GM13977 (cell line): ENCODE measurements at places on chromosomes 12 and 14.

DNA sequence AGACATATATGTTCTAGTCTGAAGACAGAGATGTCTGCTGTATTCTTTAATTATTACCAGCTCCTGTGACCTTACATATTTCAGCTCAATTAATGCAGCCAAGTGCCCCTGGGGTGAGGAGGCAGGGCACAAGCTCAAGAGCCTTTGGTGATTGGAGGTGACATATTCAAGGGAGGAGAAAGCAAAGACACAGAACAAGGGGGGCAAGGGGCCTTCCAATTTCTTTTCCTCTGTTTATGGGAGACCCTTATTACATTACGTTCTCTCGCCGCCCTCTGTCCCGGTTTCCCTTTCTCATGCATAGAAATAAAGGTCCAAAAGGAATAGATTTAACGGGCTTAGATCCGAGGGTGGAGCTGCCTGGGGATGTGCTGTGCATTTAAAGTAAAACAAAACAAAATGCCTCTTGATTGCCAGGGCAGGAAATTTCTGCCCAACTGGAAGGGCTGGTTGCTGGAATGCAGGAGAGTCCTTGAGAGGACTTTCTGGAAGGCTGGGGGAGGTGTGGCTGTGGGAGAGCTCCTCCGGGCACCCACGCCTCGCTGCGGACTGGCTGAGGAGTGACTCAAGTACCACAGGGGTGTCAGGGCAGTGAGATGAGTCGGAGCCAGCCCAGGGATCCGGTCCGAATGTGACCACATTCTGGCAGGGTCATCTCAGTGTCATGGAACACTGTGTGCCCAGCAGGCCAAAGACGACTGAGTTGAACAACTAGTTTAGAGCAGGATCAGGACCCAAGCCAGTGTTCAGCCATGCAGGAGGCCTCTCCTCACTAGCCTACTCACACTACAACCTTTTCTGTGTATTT, 32.1 kb upstream of the GSG1 start:
- DNase-seq: no peak

- no peak for DNase-seq
These were observed 55.4 kb downstream of the FBXO33 start for GRCh38 chr14:39376667-39377403.

DNA sequence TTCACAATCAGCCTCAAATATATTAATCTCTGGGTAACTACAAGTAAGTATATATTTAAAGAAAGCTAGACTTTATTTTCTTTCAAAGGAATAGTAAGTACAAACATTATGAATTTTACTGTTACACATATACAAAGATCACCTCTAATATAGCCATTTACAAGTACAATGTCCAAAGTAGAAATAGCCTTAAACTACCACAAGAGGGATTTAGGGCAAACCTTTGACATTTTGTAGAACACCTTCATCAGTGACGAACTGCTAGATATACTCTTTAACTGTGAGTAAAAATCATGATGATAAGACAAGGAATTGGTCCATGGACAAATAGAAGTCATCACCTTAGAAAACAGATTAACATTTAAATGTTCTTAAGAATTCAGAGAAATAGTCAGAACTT, 69.8 kb downstream of the CNTN1 start:
- DNase-seq: peak; percentile 3

- no peak for DNase-seq
These were observed 248.2 kb downstream of the SLC41A2 start for GRCh38 chr12:104709692-104710435.

DNA sequence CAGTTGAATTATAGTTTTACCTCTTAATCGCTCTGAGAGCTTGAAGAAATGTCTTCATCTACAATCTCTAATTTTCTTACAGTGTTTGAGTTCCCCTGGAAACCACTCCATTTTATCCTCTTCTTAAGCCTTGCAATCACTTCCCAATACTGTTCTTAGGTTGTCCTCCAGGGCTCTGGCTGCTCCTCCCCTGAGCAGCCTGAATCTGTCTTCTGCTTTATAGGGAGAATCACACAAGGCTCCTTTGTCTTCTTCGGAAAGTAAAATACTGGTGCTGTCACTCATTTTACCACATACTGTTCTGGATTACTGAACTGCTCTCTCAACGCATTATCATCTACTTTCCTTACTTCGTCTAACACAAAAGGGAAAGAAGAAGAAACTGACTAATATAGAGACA, 133.7 kb downstream of the MDGA2 start:
- no peak for DNase-seq

GRCh38 chr12:31589598-31589903, 1.4 kb downstream of the DENND5B start:
- peak; percentile 63 for DNase-seq

DNA sequence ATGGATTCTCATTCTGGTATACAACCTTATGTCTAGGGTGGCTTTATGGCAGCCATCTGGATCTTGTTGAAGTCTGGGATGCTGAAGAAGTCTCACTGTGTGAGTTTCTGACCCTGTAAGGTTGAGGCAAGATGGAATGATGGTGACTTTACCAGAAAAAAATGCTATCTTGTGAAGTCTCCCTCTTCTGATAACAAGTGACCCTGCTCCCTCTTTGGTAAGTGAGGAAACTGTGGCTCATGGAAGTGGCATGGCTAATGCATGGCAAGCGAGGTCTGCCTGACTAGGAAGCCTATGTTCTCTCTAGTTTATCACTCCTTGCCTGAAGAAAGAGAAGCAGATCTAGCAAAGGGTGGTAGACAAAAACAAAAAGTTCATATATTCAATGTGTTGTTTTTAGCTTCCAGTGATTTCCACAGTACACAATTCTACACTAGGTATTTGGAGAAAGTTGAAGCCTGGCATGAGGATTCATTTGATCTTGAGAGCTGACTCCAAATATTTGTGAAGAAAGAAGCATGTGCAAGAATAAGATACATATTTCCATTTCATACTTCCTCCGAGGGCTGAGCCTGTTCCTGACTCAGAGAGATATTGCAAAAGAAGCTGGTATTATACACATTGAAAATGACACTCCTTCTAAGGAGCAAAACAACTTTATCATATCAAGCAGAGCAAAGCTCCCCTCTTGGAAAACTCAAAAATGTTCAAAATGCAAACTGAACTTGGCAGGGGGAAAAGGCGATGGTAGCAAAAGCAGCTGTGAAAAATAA, 63.6 kb downstream of the HELB start:
- no peak for DNase-seq

- no peak for DNase-seq
These were observed 78.5 kb upstream of the FLRT2 start for GRCh38 chr14:85451421-85451820.

DNA sequence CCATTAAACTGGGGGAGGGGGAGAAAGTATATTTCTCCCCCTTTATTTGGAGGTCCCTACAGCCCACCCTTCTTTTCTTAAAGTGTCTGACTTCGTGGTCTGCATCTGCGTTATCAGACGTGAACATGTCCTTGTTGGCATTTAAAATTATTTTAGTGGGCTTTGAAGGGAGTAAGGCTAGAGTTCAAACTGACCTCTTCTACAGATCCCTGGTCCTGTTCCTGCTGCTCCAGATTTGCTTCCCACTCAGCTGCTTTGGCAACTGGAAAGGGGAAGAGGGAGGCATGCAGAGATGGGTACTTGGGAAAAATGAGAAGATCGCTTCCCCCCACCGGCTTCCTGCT, 611 bp upstream of the SIX6 start:
- no peak for DNase-seq

DNA sequence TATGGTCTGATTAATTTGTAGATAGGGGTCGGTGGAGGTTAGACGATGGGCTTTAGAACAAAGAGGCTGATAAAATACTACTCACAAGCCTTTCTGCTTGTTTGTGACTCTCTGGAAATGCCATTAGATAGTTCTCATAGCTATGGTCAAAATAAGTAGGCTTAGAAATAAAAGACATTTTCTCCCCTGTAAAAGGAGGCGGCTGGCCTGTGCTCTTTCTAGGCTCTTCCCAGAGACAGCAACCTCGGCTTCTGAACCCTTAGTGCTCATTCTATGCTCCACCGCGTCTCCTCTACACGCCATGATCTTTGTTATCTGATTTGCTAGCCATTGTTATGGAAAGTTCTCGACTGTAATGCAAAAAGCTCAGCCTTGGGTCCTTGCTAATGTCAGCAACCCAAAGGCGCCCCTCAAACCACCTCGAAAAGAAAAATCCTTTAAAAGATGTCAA, 64.5 kb downstream of the CRADD start:
- peak; percentile 45 for DNase-seq

DNA sequence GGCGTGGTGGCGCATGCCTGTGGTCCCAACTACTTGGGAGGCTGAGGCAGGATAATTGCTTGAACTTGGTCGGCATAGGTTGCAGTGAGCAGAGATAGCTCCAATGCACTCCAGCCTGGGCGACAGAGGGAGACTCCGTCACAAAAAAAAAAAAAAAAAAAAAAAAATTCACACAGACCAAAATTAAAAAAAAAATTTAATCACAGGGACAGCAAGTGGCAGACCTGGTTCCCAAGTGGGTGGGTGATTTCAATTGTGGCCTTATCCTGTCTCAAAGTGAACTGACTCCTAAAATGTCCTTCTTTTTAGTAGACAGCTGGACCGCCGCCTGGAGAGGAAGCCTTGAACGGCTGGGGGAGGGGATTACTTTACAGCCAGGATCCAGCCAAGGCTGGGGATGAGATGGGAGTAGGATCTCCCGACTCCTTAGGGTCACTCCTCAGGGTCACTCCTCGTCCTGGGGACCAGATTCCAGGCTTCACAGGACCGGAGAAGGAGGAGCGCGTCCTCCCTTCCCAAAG, 1.5 kb upstream of the KCNH3 start:
- DNase-seq: peak; percentile 19

- no peak for DNase-seq
These were observed 66.4 kb downstream of the WNK1 start for GRCh38 chr12:818733-819132.

DNA sequence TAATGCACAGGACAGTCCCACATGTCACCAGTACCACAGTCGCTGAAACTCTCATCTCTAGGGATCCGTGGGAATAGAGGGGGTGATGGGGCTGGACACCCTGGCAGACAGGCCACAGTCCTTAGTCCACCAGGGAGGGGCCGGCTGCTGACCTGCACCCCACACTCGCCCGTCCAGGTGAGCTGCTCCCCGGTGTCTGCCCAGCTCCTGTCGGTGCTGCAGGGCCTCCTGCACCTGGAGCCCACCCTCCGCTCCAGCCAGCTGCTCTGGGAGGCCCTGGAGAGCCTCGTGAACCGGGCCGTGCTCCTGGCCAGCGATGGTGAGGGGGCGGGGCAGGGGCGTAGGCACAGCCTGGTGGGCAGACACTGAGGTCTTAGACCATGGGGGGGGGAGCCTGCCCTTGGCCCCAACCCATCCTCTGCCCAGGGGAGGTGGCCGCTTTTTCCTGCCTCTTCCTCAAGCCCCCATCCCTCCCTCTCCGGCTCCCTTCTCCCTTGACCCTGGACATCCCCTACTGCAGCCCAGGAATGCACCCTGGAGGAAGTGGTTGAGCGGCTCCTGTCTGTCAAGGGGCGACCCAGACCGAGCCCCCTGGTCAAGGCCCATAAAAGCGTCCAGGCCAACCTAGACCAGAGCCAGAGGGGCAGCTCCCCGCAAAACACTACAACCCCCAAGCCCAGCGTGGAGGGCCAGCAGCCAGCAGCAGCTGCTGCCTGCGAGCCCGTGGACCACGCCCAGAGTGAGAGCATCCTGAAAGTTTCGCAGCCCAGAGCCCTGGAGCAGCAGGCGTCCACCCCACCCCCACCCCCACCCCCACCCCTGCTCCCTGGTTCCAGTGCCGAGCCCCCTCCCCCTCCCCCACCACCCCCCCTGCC, 17.1 kb upstream of the ADSS1 start:
- DNase-seq: no peak

DNA sequence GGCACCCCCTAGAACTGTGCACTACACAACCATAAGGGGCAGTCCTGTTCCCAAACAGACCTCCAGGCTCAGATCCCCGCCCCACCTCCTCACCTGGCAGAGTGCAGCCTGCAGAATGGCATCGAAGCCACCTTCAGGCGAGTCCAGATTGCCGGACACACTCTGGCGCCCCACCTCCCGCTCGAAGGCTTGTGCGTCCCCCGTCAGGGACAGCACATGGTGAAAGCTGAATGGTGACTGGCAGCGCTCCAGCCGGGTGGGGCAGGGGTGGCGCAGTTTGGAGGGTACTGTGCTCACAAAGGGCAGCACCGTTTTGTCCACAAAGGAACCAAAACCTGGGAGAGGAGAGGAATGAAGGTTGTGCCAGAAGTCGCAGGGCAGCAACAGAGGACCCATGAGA, 10.6 kb downstream of the ITGB7 start:
- DNase-seq: no peak

DNA sequence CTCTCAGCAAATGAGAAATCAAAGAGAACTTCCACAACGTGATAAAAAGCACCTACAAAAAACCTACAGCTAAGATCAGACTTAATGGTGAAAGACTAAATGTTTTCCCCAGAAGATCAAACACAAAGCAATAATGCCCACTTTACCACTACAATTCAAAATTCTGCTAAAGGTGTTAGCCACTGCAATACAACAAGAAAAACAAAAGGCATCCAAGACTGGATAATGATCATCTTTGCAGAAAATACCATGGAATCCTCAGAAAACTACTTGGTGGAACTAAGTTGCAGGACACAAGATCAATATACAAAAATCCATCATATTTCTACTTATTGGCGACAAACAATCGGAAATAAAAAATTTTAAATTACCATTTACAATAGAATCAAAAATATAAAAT, 6.5 kb downstream of the DDX24 start:
- no peak for DNase-seq

- no peak for DNase-seq
These were observed 222.8 kb downstream of the SOX5 start for GRCh38 chr12:23726646-23727045.

DNA sequence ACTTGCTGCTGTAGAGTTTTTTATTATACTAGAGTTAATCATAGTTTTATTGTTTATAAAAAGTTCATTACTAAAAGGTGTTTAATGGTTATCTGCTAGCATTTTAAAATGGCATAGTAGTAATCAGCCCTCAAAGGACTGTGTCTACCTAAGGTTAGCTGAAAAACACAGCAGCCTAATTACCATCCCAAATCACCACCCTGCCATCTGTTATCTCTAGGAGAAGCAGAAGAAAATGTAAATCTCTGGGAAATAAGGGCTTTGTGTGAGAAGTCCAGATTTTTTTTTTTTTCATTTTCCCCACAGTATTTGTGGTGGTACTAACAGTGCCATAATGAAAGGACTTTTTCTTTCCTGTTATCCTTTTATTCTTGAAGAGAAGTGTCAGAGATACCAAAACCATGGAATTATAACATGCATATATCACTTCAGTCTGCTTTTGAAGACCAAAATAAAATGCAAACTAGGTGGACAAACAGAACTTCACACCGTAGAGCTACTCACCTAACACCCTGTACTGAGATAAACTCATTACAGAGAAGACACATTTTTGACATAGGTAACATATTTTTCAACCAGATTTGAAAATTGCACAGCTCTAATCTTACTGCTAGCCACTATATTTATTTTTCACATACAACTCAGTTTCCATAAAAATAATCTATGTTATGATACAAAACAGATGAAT, 876.2 kb downstream of the C12orf50 start:
- no peak for DNase-seq
